Vagina (tissue), 2 donors: ENCODE measurements at places on chromosomes 11 and 22. TPM values are rescaled to one million over a fixed set of nuclear protein-coding genes. Genes with fewer than 3 reads are reported as not detected.

DEFB131B gene
- total RNA-seq, result not detected

DNA sequence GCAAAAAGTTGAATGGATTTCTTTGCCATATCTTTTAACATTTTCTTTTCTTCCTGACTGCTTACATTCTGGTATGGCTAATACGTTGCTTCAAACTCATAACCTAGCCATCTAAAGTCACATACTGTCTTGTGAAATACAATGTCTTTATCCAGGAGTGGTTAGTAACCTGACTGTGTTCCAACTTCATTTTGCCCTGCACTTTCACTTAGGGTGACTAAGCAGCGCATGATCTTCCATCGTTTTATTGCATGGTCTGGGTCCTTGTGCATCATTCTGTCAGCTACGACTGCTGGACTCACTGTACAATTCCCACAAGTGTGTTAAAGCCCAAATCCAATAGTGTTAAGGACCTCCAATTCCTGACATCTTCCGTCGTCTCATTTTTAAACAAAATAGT, 403.2 kb downstream of the NTM start:
- DNase-seq, result no peak

- no peak for DNase-seq
Observed at GRCh38 chr22:19471572-19471971, 7.4 kb downstream of the UFD1 start.

CTSF gene
- 85.7 TPM for total RNA-seq

OR5A1 gene
- not detected for total RNA-seq

- DNase-seq, result no peak
Observed at GRCh38 chr11:126497581-126498122, 142.2 kb downstream of the ST3GAL4 start.

- no peak for DNase-seq
Observed at GRCh38 chr11:110075105-110075846, 17.9 kb upstream of the ZC3H12C start.

DNA sequence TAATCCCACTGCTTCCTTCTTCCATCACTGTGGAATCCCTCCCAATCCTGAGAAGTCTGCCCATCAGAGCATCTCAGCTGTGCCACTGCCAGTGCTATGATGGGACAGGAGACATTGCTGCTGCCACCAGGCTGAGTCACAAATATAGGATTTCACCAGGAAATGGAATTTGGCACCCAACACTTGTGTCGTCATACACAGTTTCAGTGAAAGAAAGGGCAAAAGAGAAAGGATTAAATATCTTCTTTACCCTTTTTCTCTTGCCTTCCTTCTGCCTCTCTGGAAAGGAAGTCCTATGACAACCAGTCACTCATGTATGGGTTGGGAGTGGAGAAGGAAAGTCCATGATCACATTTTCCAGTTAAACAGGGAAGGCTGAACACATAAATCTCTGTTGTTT, 133.4 kb downstream of the SPON1 start:
- no peak for DNase-seq

CCDC73 gene
- not detected for total RNA-seq
